NCI-H510A treated with DMSO at 0.1 percent for 48 hours (cell line): ENCODE measurements at places on chromosomes 7 and 10.

- DNase-seq, result no peak
These were observed 964.9 kb downstream of the REEP3 start for GRCh38 chr10:64486149-64486548.

GRCh38 chr10:74297389-74298080 lies 146.5 kb downstream of the ADK start:
- no peak for DNase-seq

DNA sequence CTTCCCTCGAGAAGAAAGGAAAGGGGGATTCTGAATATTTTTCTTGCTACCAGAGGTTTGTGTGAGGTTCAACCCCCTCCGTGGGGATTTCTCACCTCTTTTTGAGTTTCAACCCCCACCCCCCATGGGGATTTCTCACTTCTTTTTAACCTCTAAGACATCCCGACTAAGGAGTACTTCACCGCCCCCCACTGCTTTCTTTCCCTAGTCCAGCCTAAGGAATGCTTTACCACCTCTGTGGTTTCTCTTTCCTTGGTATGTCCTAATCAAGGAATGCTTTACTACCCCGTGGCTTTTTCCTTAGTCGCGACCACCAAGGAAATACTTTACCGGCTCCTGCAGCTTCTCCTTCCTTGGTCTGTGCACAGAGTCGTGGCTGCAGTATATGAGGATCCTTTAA lies 149.4 kb downstream of the LYZL1 start:
- no peak for DNase-seq

GRCh38 chr7:155722118-155722517 lies 77.7 kb downstream of the RBM33 start:
- no peak for DNase-seq

DNA sequence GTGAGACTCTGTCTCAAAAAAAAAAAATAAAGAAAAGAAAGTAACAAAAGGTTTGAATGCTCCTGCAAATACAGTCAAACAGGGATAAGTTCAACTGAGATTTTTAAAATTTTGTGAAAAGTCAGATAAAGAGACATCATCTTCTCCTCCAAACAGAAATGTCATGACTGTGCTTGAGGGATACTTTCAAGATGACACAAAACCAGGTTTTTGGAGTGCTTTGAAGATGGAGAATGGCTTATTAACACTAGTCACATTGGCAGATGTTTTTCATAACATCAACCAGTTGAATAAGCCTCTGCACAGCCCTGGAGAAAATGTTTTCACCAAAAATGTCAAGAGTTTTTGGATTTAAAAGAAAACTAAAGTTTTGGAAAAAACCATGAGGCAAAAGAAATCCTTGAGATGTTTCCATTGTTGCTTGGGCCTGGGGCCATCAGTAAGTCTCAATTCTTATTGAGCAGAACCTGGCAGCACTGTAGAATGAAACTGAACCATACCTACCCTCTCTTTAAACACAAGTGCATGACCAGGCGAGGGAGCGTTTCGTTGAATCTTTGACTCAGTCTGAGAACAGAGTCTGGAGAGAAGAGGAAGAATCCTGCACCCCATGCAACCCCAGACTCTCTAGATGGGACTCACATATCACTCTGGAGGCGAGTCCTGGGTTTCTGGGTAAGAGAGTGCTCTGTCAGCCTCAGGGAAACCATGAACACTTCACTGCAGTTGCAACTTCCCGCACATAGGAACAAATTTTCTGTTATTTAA lies 37.4 kb upstream of the PRKCQ start:
- DNase-seq, result no peak

- DNase-seq, result peak; percentile 89
These were observed 18.3 kb downstream of the VWDE start for GRCh38 chr7:12385364-12385786.

- no peak for DNase-seq
These were observed 446.7 kb downstream of the AUTS2 start for GRCh38 chr7:70044981-70045380.

GRCh38 chr7:147311336-147311735 lies 1194.7 kb downstream of the CNTNAP2 start:
- DNase-seq, result no peak

DNA sequence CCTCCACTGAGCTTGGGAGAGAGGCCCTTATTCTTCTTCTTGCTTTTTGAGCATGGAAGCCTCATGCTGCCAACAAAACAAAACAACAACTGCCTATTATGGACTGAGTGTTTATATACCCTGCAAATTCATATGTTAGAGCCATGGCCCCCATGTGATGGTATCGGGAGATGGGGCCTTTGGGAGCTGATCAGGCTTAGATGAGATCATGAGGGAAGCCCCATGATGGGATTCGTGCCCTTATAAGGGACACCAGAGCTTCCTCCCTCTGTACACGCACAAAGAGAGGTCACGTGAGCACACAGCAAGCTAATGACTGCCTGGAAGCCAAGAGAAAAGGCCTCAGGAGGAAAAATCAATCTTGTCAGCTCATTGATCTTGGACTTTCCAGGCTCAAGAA lies 235.0 kb downstream of the FANK1 start:
- no peak for DNase-seq

GRCh38 chr7:117750612-117751563 lies 122.4 kb downstream of the CTTNBP2 start:
- peak; percentile 46 for DNase-seq

DNA sequence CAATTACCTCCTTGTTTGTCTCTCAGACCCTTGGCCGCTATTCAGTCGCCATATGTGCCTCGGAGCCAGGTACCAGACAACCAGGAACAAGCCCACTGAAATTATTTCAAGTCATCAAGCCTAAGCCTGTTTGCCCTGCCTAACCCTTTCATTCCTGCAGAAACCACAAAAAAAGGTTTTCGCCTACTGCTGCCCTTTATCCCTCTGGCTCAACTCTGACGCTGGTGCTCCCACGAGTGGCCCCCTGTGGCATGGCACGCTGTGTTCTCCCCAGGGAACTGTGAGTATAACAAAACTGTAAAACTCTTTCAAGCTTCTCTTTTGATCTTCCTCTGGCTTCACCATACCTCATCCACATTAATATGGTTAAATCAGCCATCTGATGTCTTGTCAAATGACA lies 215.7 kb upstream of the CDC14C start:
- no peak for DNase-seq

DNA sequence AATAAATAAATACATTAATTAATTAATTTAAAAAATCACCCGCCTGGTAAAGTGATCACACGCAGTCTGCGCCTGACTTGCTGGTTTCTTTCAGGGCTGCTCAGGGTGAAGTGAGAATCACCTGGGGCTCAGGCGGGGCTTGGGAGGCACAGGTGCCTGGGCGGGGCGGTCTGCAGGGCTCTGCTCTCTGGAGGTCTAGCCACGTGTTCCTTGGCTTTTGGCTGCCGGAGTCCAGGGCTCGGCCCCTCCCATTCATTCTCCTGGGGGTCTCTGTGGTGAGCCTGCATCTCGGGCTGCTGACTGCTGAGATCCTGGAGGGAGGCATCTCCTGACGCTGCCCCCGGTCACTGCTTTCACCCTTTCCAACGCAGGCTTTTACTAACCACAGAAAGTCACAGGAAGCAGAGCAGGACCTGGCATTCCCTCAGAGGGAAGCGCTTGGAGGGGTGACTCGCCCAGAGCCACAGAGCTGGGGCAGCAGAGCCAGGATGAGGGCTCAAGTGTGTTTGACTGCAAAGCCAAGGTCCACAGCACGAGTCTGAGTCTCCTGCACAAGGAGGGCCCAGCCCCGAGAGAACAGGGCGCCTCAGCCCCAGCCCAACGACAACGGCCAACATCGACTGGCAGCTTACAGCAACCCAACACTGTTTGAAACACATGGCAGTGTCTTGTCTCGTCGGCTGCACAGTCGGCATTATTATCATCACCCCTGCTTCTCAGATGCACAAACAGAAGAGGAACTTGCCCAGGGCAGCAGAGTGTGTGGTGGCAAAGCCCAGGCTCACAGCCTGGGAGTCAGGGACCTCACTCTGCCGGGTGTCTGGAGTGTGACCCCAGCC lies 22.4 kb upstream of the MNX1 start:
- no peak for DNase-seq

DNA sequence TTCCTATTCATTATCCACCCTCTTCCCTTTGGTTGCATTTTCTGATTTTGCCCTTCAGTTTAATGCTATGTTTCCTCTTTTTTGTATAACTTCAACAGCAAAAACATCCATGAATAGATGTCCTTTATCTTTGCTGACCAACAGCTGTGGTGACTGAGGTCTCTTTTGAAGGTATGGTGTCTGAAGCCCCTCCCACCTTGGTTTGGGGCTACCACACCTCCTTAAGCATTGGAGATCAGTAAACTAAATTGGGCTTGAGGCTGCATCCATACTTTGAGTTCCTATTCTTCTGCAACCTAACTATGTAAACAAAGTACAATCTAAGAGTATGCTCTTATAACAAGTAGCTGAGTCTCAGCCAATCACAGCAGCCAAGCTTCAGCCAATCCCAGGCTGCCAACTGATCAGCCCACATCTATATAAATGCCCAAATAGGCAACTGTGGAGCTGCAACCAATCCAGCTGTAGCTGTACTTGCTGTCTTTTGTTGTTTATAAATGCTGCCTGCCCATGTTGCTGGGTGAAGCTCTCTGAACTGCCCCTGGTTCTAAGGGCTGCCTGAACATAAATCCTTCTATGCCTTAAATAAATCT lies 69.4 kb upstream of the PDLIM1 start:
- peak; percentile 28 for DNase-seq

- DNase-seq, result no peak
These were observed 420.9 kb downstream of the PLXDC2 start for GRCh38 chr10:20237091-20237570.

GRCh38 chr7:104890216-104890615 lies 123.8 kb upstream of the KMT2E start:
- DNase-seq, result no peak

DNA sequence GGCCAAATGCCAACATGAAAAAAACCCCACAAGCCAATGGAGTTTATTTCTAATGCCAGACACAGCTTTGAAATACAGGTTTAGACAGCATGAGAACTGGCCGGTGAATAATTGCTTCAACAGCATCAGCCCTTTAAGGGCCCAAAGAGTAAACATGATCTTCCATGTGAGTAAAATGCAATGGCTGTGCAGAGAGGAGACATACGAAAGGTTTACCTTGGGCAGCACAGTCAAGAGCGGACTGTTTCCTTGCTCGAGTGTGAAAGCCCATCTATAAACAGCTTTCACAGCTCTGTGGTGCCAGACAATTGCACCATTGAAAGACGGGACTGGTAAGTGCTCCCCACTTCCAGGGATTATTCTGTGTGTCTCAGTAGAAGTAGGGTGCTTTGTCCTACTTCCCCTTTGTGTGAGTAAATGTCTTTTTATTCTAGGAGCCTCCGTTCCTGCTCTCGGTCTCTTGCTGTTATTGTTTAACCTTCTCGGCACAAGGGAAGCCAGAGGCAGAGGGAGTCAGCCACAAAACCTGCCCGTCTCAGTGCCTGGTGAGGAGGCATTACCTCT lies 77.8 kb upstream of the KAT6B start:
- peak; percentile 76 for DNase-seq

- DNase-seq, result no peak
These were observed 49.9 kb downstream of the BUB3 start for GRCh38 chr10:123204127-123204461.

- peak; percentile 55 for DNase-seq
These were observed 210.1 kb downstream of the TNS3 start for GRCh38 chr7:47371733-47372368.
